Mammary epithelial cell (primary cell): ENCODE measurements at places on chromosomes 2 and 18. TPM values are rescaled to one million over a fixed set of nuclear protein-coding genes. Genes with fewer than 3 reads are reported as not detected.

GRCh38 chr2:48194641-48195040 lies 288.3 kb upstream of the FBXO11 start:
- DNase-seq: no peak

GRCh38 chr2:171798156-171798820 lies 95.8 kb downstream of the SLC25A12 start:
- peak; percentile 25 for DNase-seq

GRCh38 chr18:22279741-22280452 lies 110.5 kb downstream of the GATA6 start:
- DNase-seq: no peak

DNA sequence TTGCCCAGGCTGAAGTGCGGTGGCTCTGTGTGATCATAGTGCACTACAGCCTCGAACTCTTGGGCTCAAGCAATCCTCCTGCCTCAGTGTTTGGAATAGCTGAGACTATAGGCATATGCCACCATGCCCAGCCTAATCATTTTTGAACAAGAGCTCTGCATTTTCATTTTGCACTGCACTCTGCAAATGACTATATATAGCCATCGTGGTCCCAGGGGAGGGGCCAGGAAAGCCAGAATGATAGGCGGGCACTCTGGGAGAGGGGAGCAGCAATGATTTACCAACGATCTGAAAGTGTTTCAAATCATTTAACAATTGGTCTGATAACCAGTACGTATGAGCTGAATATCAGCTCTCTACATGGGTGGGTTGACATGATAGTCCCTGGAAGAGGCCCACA lies 22.3 kb upstream of the ST3GAL5 start:
- DNase-seq: no peak

Gene CABYR
- polyA plus RNA-seq: 7.9 TPM

Gene VIL1
- 0.01 TPM for polyA plus RNA-seq

Gene GYPC
- 1.00 TPM for polyA plus RNA-seq

Gene POLR1A
- polyA plus RNA-seq: 12.0 TPM

- DNase-seq: no peak
Observed at GRCh38 chr2:33104052-33104623, 157.4 kb downstream of the LTBP1 start.

Gene MLPH
- polyA plus RNA-seq: 16.1 TPM

DNA sequence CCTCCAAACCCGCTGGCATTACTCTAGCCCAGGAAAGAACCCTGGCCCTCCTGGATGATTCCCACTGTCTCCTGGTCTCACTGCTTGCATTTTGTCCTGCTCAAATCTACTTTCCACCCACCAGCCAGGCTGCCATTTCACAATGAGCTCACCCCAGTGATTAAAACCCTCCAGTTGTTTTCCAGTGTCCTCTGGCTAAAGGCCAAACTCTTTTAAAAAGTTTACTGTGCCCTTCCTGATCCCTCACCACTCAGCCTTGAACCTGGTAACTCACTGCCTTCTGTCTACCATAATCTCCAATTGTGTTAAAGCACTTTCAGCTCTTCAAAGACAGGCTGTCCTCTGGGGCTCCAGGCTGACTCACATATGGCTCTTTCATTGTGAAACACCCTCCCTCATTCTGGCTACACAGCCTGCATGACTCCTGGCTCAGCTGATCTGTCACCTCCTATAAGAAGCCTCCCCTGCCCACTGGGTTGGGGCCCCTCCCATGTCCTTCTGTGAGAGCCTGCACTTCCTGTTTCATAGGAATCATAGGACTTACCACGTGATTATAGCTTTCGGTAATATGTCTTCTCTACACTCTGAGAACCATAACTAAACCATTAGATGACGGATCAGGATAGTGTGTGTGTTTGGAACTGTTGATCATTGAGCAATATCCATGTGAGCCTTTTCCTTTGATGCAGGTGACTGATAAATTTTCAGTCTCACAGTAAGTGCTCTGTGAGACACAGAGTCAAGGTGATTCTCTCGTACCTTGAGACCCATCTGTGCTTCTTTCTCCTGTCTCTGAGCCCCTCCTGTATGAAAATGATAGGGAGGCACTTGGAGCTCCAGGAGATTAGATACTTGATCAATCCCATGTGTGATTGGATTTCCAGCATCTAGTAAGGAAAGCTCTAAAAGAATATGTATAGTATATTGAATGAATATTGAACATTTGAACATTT lies 590.8 kb upstream of the ID2 start:
- peak; percentile 89 for DNase-seq

GRCh38 chr2:85468704-85469349 lies 50.3 kb downstream of the SH2D6 start:
- peak; percentile 69 for DNase-seq

Gene CXCR2
- 0.37 TPM for polyA plus RNA-seq

Gene B3GNT7
- 0.19 TPM for polyA plus RNA-seq

GRCh38 chr2:18552351-18553077 lies 7.9 kb downstream of the RDH14 start:
- no peak for DNase-seq

Gene DSG1
- polyA plus RNA-seq: 0.07 TPM
